Uterus (tissue), 4 donors: ENCODE measurements at places on chromosomes 11 and 22.

DNA sequence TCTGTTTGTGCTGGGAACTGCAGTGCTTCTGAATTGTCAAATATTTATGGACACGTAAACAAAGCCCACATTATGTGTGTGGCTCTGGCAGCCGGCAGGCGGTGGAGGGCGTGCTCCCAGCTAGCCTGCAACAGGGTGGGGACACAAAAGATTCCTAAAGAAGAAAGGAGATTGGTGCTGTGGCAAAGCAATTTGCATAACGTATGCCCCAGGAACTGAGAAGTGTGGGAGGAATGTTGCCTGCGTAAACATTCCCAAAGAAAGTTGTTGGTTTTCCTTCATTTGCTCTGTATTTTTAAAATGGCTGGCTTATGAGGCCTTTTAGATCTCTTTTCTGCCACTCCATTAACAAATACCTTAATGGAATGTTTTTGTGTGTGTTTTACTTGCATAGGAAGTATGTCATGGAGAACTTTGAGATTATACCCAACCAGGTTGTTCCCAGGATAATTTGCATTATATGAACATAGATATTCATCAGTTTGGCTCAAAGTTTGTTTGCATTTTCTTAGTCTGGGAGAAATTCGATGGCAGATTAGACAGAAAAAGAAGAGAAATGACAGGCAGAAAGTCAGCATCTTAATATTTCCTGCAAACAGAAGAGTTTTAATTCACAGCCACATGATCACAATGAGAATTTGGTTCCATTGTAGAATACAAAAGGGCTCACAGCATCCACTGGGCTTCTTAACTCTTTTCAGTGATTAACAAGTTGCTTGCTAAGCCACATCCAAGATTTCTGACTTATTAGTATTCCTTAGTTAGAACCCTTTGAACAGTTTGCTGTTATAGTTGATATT is 41.8 kb upstream of the DLAT start:
- no peak for DNase-seq

DNA sequence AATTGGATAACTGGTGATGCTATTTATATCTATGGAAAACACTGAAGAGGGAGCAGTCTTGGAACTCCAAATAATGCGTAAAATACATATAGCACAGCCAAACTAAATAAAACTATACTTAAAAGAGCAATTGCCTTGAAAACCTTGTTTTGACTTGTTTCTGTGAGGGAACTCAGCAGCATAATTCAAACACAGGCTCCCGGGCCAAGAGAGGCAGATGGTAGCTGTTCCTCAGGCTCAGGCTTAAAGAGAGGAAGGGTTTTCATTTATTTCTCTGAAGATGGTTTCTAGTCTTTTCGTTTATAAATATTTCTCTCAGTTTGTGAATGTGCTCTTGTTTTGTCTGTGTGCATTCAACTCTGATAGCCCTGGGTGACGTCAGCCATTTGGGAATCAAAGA is 82.4 kb downstream of the FANCF start:
- DNase-seq: no peak

DNA sequence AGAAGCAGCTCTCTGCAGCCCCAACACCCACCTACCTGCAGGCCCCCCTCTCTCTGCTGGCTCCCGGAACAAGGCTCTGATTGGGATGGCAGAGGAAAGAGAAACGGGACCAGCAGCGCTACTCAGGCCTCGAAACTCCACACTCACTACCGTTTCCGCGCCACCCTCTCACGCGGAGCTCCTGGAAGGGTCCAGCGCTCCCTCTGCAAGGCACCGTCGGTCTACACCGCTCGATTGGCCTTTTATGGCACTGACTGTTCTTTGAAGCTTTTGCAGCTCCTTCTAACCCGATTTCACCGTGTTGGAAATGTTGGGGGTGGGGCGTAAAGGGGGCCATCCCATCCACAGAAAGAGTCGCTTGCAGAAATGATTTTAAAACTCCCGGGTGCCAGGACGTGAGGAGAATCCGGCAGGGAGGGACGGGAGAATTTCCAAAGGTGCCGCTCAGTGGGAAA is 323 bp upstream of the PANX1 start:
- DNase-seq: peak; percentile 58

DNA sequence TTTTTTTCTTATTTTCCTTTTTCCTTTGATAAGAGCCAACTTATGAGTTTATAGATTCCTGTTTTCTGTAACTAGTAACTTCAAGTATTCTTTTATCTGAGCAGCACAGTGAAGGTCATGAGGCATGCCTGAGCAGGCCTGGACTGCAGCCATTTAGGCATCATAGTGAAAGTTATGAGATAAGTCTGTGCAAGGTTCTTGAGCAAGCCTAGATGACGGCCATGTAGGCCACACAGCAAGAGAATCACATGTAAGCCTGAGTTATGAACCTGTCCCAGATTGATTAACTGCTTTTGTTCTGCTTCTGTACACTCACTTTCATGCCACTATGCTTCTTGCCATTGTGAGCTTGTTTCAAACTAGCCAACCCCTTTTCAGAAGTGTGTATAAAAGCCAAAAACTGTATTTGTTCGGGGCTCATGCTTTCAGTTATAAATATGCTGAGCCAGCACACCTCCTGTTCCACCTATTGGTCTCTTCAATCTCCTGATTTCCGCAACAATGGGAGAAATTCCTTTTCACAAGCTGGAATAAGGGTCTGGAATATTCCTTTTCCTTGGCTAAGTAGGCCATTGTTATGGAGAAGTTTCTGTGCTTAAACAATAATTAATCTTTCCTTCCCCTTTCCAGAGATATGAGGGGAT is 745.7 kb downstream of the FAM181B start:
- DNase-seq: peak; percentile 35

DNA sequence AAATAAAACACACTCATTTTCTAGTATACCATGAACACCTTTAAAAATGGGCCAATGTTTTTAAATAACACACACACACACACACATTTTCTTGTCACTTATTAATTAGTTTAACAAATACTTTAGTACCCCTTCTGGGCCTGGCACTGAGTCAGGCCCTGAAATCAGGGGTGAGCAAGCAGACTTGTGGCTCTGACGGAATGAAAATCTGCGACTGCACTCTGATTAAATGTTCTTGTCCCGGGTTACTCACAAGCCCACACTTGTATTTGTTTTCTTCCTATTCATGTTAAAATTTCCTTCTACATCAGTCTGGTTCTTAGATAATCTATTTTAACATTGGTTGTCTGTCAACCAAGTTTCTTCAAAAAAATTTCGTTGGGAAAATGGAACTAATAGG is 43.0 kb upstream of the PDGFD start:
- DNase-seq: no peak

DNA sequence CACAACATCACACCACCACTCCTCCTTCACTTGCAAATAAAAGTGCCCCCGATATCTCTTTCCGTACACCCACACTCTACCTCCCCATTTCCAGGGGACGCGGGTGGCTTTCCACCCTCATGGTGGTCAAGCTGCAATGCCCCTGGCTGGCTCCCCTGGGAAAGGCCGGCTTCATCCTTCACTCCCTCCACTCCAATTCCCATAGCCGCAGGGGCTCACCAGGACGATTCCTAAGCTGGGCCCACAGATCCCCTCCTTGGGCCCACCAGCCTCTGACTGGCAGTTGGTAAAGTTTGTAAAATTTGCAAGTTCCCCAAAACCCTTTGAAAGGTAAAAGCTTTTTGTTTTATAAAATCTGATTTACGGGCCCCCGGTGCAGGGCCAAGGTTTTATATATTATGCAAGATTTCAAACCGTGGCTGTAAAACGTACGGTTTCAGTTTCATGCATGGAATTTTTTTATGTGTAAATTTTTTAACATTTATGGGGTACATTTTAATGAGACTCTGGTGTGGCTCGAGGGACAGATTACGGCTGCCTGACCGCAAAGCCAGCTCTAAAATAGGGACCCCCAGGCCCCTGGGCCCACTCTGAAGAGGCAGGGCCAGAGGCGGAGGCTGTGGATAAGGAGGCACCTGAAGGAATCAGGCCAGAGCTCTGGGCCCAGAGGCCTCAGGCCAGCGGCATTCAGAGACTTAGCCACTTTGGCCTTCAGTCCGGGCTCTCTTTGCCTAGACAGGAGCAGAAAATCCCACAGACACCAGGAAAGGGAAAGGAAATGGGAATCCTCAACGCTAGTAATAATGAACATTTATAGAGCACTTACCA is 106.5 kb downstream of the FEZ1 start:
- no peak for DNase-seq

DNA sequence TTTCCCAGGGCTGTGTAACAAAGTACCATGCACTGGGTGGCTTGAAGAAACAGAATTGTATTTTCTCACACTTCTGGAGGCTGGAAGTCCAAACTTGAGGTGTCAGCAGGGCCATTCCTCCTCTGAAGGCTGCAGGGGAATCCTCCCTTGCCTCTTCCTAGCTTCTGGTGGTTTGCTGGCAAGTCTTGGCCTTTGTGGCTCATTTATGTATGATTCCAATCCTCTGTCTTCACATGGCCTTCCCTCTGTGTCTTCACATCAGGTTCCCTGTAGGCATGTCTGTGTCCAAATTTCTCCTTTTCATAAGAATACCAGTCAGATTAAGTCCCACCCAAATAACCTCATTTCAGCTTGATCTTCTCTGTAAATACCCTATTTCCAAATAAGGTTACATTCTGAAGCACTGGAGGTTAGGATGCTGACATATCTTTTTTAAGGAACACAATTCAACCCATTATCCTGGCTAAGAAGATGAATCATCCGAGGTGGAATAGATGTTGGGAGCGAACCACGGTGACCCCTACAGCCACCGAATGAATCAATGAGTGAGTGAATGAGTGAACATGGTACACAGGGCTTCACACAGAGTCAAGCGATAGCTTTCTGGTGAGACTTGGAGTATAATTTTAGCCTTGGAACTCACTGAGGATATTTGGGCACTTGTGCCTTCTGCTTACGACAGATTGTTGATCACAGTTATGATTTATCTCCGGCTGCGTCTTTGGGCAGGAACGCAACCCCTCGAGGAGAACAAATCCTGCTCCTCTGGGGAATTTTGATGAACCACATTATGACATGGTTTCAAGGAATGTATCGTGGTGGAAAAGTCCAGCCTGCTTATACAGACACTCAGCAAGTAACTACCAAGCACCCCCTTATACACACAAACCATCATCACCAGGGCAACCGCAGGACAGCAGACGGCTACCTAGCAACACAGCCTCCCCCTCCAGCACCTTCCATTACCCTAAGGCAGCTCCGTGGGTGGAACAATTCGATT is 34.3 kb upstream of the MICAL2 start:
- peak; percentile 65 for DNase-seq

GRCh38 chr11:124900464-124900863 is 2.8 kb upstream of the ROBO4 start:
- no peak for DNase-seq

DNA sequence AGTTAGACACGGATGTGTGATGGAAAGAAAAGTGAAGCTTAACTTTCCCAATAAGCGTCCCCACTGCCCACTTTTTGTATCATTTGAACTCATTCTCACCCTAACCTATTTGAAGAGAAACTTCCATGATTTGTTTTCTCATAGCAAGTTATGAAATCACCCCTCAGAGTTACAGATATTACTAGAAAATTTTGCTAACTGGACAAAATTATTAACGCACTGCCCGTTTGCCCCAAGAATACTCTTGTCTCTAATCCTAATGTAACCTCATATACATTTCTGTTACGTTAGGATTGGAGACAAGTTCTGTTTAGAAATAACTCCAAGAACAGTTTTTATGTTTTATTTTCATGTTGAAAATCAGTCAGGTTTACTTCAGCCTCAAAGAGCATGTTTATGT is 25.5 kb downstream of the TOM1 start:
- DNase-seq: no peak

DNA sequence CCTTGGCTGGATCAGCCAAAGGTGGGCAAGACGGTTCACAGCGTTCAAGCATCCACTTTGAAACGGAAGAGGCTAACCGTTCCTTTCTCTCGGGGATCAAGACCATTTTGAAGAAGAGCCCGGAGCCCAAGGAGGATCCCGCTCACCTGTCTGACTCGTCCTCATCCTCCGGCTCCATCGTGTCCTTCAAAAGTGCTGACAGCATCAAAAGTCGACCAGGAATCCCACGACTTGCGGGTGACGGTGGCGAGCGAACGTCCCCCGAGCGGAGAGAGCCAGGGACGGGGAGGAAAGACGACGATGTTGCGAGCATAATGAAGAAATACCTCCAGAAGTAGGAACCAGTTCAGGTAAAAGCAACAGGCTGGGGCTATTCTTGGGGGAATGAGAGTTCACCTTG is 141.9 kb upstream of the SEZ6L start:
- DNase-seq: no peak

DNA sequence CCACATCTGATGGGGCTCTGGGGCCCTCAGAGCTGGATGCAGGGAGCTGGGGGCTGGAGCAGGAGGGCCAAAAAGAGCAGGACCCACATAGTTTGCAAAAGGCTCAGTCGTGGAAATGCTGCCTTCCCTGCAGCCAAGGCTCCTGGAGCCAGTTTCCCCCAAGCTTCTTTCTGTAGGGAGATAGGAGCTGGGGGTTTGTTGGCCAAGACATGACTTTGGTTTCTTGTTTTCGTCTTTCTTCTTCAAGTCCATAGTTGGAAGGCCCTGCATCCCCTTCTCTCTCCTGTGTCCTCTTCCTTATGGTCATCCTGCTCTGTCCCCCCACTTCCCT is 36.3 kb downstream of the IGF2 start:
- no peak for DNase-seq

GRCh38 chr22:45014654-45015053 is 4.8 kb upstream of the PHF21B start:
- no peak for DNase-seq

- peak; percentile 23 for DNase-seq
Measured at GRCh38 chr11:7251836-7252682, at the start of gene SYT9. Gene SYT9 (plus strand): TSS chr11:7251904. CDS start chr11:7252187, 283 bp downstream.

DNA sequence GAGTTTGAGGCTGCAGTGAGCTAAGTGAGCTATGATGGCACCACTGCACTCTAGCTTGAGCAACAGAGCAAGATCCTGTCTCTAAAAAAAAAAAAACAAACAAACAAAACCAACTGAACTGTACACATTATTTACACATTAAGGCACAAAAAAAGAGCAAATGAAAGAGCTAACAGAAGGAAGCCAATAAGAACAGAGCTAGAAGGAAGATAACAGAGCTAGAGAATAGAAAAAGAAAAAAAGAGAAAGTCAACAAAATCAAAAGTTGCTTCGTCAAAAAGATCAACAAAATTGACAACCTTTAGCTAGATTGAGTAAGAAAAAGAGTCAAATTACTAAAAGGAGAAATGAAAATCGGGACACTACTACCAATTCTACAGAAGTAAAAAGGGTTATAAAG is 25.0 kb downstream of the GUCD1 start:
- DNase-seq: no peak

GRCh38 chr11:47899801-47900200 is 51.7 kb upstream of the NUP160 start:
- DNase-seq: no peak
